ENCODE measurements at places on chromosomes 5 and 9.
A peak's percentile ranks its signal among the peaks of the same experiment; 100 is the strongest.

GRCh38 chr9:92558612-92559374 is 23.0 kb upstream of the ECM2 start:
- H3K4me3 ChIP-seq = no peak overlapping the region
- no peaks in the 10 kb centered on the region for H3K27me3 ChIP-seq
- DNase-seq = no peak
- H3K27ac ChIP-seq = no peak overlapping the region

- no peak overlapping the region for H3K4me3 ChIP-seq
- H3K36me3 ChIP-seq = no peaks in the 10 kb centered on the region
- H3K27me3 ChIP-seq = 0 out of 2 replicates have a peak, but pooled peaks cover 5% of the 10 kb centered on the region
- H3K4me1 ChIP-seq = no peaks in the 10 kb centered on the region
- no peak for DNase-seq
- H3K27ac ChIP-seq = no peak overlapping the region
Observed at GRCh38 chr9:16828340-16829281, 41.9 kb downstream of the BNC2 start.

DNA sequence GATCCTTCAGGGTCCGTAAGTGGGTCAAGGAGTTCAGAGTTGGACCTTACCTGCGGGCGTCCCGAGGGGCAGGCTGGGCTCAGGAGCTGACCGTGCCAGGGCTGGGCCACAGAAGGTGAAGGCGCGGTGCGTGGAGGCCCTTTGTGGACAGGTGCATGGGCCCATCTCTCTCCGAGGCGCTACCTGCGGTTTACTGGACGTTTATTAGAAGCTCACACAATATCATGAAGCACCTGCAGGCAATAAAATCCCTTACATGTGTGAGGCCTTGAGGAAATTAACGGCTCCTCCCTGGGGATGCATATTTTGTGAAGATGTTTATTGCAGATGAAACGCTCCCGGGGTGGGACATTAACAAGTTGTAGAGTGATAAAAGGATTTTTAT is 79.8 kb upstream of the LMX1B start:
- no peaks in the 10 kb centered on the region for H3K27me3 ChIP-seq
- H3K27ac ChIP-seq = no peak overlapping the region

- peaks cover 68% of the 10 kb centered on the region for H3K4me1 ChIP-seq
- H3K27me3 ChIP-seq = no peaks in the 10 kb centered on the region
- H3K27ac ChIP-seq = peak overlapping the region; percentile 87
- DNase-seq = peak; percentile 68
- no peaks in the 10 kb centered on the region for H3K36me3 ChIP-seq
Observed at GRCh38 chr5:142445266-142445665, 120.4 kb upstream of the SPRY4 start.

- H3K27me3 ChIP-seq = no peaks in the 10 kb centered on the region
- H3K27ac ChIP-seq = no peak overlapping the region
- no peaks in the 10 kb centered on the region for H3K4me1 ChIP-seq
- no peak overlapping the region for H3K4me3 ChIP-seq
- H3K36me3 ChIP-seq = no peaks in the 10 kb centered on the region
Observed at GRCh38 chr9:87010626-87011025, 63.3 kb upstream of the GAS1 start.

- no peaks in the 10 kb centered on the region for H3K36me3 ChIP-seq
- no peak overlapping the region for H3K4me3 ChIP-seq
- no peak for DNase-seq
- no peaks in the 10 kb centered on the region for H3K27me3 ChIP-seq
- H3K27ac ChIP-seq = no peak overlapping the region
Observed at GRCh38 chr5:149714877-149715502, 15.1 kb upstream of the PPARGC1B start.

DNA sequence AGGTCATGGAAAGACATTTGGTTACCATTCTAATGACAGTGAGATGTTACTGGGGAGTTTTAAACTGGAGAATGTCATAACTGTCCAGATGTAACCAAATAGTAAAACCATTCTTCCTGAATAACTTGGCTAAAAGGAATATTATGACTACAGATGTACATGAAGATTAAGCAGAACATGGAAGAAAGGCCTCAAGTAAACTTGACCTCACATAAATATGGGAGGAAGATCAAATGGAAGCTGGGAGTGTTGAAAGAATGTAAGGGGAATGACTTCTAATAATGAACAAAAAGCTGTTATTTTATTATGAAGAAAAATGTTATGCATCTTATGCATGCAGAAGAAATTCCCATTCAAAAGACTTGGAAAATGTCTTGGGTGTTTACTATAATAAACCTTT is 107.7 kb upstream of the CDKN2B start:
- DNase-seq = no peak
- no peaks in the 10 kb centered on the region for H3K36me3 ChIP-seq
- H3K4me3 ChIP-seq = no peak overlapping the region
- H3K27me3 ChIP-seq = no peaks in the 10 kb centered on the region
- no peaks in the 10 kb centered on the region for H3K4me1 ChIP-seq
- no peak overlapping the region for H3K27ac ChIP-seq

DNA sequence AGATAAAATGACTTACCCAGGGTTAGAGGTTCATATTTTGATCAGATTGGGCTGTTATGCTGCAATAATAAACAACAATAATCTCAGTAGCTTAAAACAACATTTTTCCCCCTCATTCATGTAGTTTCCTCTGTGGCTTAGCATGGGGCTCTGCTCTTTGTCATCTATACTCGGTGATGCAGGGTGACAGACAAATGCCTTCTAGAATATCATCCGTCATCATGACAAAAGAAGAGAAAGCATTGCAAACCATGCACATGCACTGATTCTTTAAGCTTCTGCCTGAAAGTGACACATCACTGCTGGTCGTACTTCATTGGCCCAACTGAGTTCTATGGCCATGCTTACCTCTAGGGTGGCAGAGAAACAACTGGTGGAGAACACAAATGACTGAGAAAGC is 58.8 kb upstream of the MAMDC2 start:
- H3K4me1 ChIP-seq = no peaks in the 10 kb centered on the region
- no peak for DNase-seq
- no peaks in the 10 kb centered on the region for H3K36me3 ChIP-seq
- H3K27me3 ChIP-seq = no peaks in the 10 kb centered on the region
- no peak overlapping the region for H3K4me3 ChIP-seq

- H3K4me1 ChIP-seq = no peaks in the 10 kb centered on the region
- no peaks in the 10 kb centered on the region for H3K27me3 ChIP-seq
- no peak for DNase-seq
- H3K4me3 ChIP-seq = no peak overlapping the region
- H3K27ac ChIP-seq = no peak overlapping the region
Observed at GRCh38 chr9:108258640-108259039, 597.1 kb downstream of the ACTL7B start.

- DNase-seq = no peak
- no peaks in the 10 kb centered on the region for H3K4me1 ChIP-seq
- H3K4me3 ChIP-seq = no peak overlapping the region
- no peaks in the 10 kb centered on the region for H3K36me3 ChIP-seq
Observed at GRCh38 chr5:147465747-147466146, 44.1 kb downstream of the DPYSL3 start.

DNA sequence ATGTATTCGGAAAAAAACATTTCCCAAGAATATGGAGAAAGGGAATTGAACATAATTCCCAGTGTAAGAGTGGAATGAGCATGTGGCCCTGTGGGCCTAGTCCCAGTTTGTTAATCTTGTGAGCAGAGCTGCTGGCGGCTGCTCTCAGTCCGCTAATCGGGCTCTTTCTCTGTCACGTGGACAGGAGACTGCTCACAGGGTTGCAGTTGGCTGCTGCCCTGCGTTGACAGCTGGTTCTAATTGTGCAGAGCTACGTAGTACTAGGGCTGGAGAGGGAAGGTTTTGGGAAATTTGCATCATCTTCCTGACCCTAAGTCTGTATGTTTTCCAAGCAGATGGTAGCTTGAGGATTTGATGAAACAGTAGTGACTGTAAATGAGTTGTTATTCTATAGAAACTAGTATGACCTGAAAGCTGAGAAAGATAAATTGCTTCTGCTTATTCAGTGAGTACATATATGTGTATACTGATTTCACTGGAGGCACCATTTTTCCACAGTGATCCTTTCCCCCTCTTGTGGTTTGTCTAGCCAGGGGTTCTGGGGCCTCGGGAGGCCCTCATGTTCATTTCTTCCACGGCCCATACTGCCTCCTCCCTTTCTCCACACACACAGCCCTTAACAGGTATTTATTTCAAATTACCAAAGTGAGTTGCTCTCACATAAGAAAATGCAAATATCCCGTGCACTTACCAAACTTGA is 100.6 kb downstream of the ANGPTL2 start:
- no peaks in the 10 kb centered on the region for H3K4me1 ChIP-seq
- H3K36me3 ChIP-seq = no peaks in the 10 kb centered on the region
- H3K4me3 ChIP-seq = no peak overlapping the region
- no peaks in the 10 kb centered on the region for H3K27me3 ChIP-seq
- DNase-seq = no peak
- H3K27ac ChIP-seq = no peak overlapping the region

DNA sequence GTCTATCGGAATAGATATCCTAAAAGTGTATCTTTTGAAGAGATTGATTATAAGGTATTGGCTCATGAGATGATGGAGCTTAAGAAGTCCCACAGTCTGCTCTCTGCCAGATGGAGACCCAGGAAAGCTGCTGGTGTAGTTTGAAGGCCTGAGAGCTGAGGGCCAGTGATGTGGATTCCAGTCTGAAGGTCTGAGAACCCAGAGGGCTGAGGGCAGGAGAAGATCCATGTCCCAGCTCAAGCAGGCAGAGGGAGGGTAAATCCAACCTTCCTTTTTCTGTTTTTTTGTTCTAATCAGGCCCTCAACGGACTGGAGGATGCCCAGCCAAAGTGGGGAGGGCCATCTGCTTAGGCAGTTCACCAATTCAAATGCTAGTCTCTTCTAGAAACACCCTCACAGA is 11.0 kb upstream of the ABL1 start:
- no peak overlapping the region for H3K4me3 ChIP-seq
- H3K27me3 ChIP-seq = no peaks in the 10 kb centered on the region
- DNase-seq = no peak
- H3K4me1 ChIP-seq = peaks cover 24% of the 10 kb centered on the region
- H3K36me3 ChIP-seq = no peaks in the 10 kb centered on the region

DNA sequence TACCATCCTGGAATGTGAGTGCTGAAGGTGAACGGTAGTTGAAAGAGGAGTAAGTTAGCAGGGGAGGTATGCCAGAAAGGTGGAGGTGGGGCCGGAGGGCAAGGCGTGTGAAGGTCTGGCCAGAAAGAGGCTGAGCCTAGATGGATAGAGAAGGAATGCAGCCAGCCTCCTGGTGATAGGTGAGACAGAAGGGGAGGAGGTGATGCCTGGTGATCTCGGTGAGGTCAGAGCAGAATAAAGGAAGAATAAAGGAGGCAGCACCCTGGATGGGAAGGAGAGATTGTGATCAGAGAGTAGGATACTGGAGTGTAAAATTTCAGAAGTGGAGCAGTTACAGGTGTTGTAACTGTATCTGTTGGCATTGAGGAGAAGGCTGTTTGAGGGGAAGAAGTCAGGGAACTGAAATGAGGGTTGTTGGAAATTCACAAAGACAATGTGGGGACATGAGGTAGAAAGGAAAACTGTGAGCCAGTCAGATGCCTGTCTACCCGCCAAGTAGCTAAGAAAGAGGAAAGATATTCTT is 2.0 kb downstream of the GNG10 start:
- peaks cover 3% of the 10 kb centered on the region for H3K36me3 ChIP-seq
- H3K27ac ChIP-seq = no peak overlapping the region
- no peak for DNase-seq

DNA sequence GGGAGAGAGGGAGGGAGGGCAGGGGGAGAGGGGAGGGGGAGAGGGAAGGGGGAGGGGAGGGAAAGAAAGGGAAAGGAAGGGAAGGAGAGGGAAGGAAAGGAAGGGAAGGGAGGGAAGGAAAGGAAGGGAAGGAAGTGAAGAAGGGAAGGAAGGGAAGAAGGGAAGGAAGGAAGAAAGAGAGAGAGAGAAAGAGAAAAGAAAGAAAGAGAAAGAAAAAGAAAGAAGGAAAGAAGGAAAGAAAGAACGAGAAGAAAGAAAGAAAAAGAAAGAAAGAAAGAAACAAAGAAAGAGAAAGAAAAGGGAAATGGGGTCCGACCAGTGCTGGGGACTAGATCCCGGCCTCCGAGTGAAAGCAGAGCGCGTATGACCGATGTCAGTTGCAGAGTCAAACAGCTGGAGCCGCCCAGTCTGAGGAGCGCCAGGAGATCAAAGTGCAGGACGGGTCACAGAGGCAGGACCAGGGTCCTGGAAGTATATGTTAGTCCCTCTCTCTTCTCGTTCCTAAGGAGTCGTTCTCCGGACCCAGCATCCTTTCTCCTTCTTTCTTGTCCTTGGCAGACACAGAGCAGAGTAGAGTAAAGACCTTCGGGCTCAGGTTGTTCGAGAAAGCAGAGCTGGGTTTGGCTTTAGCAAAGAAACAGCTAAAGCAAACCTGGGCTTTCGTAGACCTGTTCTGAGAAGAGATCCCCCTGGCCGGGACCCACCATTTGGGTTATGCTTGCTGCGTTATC is 305.4 kb upstream of the MSX2 start:
- no peaks in the 10 kb centered on the region for H3K36me3 ChIP-seq
- H3K27me3 ChIP-seq = peaks cover under 1% of the 10 kb centered on the region
- peak; percentile 15 for DNase-seq
- no peak overlapping the region for H3K27ac ChIP-seq
- H3K4me1 ChIP-seq = peaks cover 10% of the 10 kb centered on the region

GRCh38 chr5:178580271-178580955 is 9.8 kb downstream of the COL23A1 start:
- no peak for DNase-seq
- no peaks in the 10 kb centered on the region for H3K36me3 ChIP-seq
- no peaks in the 10 kb centered on the region for H3K4me1 ChIP-seq

DNA sequence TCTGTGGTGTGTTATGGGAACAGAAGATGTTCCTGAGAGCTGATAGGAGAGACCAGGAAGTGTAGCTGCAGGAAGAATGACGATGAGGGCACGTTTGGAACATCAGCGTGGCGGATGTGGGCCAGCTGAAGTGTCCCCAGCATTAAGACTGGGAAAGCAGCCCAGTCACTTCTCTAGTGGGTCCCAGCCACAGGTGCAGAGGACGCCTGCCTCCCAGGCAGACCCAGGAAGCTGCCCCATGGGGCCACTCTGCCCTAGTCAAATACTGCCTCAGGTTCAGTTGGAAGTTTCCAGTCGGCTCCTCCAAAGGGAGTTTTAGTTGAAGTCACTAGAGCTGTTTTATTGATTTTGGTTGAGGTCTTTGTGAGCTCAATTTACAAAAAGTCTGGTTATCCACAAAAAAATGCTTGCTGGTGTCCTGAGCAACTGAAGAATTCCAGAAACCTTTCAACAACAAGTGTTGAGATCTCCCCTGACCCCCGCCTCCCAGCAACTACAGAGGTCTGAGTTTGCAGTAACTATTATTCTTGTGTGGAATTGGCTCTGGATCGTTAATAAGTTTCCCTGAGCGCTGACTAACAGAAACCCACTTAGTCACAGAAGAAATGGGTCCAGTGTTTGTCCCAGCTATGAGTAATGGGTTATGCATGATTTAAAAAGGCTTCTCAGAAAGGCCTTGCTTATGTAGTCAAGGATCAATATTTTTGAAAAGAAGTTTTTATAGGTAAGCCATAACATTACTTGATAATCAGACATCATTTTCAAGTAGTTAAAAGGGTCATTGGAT is 294.1 kb downstream of the FANCC start:
- peaks cover 3% of the 10 kb centered on the region for H3K36me3 ChIP-seq
- DNase-seq = peak; percentile 78
- H3K4me3 ChIP-seq = peak overlapping the region; percentile 12

- H3K27ac ChIP-seq = no peak overlapping the region
- H3K27me3 ChIP-seq = no peaks in the 10 kb centered on the region
- no peaks in the 10 kb centered on the region for H3K36me3 ChIP-seq
- no peak for DNase-seq
- no peaks in the 10 kb centered on the region for H3K4me1 ChIP-seq
- no peak overlapping the region for H3K4me3 ChIP-seq
Observed at GRCh38 chr5:2755681-2756171, 4.2 kb upstream of the IRX2 start.

GRCh38 chr5:171599411-171599810 is 180.0 kb downstream of the FGF18 start:
- no peak for DNase-seq
- H3K27ac ChIP-seq = no peak overlapping the region
- no peaks in the 10 kb centered on the region for H3K36me3 ChIP-seq
- no peak overlapping the region for H3K4me3 ChIP-seq
